Stimulated activated CD8-positive, alpha-beta memory T cell treated with anti-CD3 and anti-CD28 coated beads, Interleukin-12 subunit alpha, Interleukin-12 subunit beta, amount 100 ng/mL, for 4 hours (primary cell): ENCODE measurements at places on chromosomes 16 and 17.

GRCh38 chr17:45261577-45262515 lies at the start of gene SPATA32:
TSS of gene SPATA32 (minus strand) at chr17:45262094. CDS start at chr17:45262016, 78 bp downstream.
- DNase-seq = peak; percentile 64

GRCh38 chr17:15255713-15256454 lies 9.2 kb downstream of the PMP22 start:
- no peak for DNase-seq

GRCh38 chr17:9371019-9371418 lies 204.6 kb downstream of the STX8 start:
- DNase-seq = no peak

DNA sequence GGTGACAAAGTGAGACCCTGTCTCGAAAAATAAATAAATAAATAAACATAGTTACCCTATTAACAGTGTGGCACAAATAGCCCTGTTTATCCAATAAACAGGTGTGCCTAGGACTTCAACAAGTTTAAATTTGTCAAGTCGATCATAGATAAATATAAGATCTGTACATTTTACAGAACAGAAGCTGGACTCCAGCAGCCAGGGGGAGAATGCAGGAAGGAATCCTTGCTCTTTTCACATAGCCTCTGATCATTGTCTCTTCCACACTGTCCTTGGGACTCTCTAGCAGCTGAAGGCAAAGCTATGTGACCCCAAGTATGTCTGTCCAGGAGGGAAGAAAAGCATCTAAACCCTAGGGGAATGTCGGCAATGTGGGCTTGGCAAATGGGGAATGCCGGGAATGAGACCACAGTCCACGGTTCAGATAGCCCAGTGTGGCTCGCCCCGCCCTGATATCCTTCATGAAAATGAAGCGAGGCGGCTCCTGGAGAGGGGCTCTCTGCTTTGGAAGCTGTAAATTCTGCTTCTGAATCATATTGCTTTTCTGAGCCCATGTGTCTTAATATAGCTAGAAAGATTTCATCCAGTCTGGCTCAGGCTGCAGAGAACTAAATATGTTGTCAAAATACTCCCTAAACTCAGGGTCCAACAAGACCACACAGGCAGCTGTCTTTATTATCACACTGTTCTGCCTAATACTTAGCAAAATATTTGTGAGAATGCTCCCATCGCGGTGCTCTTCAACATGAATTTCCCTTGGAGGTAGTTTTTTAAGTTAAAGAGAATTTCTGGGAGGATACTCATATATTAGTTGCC lies 24.9 kb upstream of the GRB2 start:
- no peak for DNase-seq

DNA sequence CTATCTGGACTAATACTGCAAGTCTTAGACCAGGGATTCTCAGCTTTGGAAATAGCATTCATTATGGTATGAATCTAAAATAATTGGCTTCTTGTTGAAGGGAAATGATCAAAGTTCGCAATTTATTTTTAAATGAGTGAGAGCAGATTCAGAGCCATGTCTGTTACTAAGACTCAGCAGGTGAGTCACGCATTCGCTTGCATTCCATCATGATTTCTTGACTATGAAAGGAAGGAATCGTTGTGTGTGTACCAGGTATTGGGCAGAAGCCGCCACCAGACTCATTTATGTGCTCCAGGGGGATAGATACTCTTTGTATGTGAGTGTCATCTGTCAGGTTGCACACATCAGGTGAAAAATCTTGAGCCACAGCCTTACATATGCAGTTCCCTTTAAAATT lies 10.8 kb downstream of the GSG1L2 start:
- DNase-seq = no peak

DNA sequence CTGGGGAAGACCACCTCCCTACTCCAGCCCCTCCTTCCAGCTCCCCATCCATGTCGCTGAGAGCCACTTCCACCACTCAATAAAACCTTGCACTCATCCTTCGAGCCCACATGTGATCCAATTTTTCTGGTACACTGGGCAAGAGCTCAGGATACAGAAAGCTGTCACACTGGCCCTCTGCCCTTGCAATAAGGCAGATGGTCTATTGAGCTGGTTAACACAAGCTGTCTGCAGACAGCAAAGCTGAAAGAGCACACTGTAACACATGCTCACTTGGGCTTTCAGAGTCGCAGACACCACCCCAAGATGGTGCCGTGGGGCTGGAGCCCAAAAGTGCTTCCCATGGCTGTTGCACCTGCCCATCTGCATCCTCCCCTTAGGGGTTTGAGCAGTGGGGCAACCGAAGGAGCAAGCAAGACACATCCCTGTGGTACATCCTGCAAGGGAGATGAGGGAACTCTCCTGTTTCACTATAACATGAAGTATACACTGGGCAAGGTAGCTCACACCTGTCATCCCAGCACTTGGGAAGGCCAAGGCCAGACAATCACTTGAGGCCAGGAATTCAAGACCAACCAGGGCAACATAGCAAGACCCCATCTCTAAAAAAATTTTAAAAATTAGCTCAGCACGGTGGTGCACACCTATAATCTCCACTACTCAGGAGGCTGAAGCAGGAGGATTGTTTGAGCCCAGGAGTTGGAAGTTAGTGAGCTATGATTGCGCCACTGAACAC lies 52.8 kb upstream of the C17orf78 start:
- DNase-seq = no peak

DNA sequence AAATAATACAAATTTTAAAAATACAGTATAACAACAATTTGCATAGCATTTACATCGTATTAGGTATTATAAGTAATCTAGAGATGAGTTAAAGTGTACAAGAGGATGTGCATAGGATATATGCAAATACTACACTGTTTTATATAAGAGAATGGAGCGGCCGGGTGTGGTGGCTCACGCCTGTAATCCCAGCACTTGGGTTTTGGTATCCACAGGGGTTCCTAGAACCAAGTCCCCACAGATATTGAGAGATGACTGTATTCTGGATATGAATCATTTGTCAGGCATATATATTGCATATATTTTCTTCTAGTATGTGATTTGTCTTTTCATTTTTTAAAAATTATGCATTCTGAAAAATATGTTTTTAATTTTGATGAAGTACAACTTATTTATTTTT lies 77.5 kb upstream of the MSI2 start:
- no peak for DNase-seq

- DNase-seq = no peak
These were observed 13.3 kb downstream of the WFIKKN2 start for GRCh38 chr17:50848711-50849110.

DNA sequence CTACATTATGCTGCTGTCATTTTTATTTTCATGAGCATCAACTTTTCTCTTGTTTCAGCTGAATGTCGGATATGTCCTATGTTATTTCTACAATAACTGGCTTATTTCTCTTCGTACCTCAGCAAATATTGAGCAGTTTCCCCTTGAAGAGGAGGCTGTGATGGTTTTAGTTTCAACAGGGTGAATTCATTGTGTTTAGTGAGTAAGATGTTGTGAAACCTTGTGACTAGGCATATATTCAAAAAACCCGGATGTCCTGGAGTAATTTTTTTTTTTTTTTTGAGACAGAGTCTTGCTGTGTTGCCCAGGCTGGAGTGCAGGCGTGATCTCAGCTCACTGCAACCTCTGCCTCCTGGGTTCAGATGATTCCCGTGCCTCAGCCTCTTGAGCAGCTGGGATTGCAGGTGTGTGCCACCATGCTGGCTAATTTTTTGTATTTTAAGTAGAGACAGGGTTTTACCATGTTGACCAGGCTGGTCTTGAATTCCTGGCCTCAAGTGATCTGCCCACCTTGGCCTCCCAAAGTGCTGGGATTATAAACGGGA lies 11.1 kb downstream of the CPD start:
- DNase-seq = no peak

- no peak for DNase-seq
These were observed 108.1 kb upstream of the ERCC4 start for GRCh38 chr16:13811834-13812233.

GRCh38 chr16:30746638-30747175 lies 1.5 kb upstream of the PHKG2 start:
- DNase-seq = no peak

DNA sequence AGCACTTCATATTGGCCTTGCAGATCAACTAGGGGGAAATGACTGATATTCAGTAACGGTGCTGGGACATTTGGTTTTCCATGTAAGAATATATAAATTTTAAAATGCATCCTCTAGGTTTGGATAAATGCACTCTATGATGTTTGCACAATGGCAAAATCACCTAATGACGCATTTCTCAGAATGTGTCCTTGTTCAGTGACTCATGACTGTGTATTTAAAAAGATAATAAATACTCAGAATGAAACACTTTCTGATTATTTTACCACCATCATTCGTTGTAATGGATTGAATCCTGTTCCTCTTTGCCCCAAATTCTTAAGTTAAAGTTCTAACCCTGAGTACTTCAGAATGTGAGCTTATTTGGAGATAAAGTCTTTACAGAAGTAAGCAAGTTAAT lies 17.2 kb upstream of the ADGRG1 start:
- DNase-seq = no peak

DNA sequence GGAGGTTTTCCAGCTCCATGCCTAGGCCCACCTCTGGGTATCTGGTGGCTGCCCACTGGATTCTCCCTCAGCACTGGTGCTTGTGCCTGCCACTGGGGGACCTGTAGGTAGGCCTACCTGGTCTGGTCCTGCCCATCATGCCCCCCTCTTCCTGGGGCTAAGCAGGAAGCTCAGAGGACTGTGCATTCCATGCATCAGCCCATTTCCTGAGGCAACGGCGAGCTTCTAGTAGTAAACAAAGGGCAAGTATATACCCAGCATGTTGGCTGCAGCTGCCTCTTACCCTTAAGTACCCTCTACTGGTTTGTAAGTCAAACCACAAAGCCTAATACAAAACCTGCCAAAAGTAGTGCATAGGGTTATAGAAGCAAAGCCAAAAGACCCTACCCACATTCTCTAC lies 37.5 kb downstream of the SDR42E1 start:
- no peak for DNase-seq

GRCh38 chr16:19696328-19696727 lies 21.7 kb downstream of the KNOP1 start:
- no peak for DNase-seq

- DNase-seq = no peak
These were observed 14.4 kb upstream of the EEF2K start for GRCh38 chr16:22191532-22192260.

- DNase-seq = no peak
These were observed 5.0 kb downstream of the ACLY start for GRCh38 chr17:41913798-41914197.

GRCh38 chr16:24689128-24689527 lies 40.3 kb upstream of the TNRC6A start:
- DNase-seq = no peak

- no peak for DNase-seq
These were observed 555.5 kb downstream of the WWOX start for GRCh38 chr16:78654929-78655328.

- no peak for DNase-seq
These were observed 10.8 kb downstream of the DNAJA2 start for GRCh38 chr16:46962629-46963028.

- DNase-seq = no peak
These were observed 21.3 kb upstream of the MFSD6L start for GRCh38 chr17:8820311-8821010.

DNA sequence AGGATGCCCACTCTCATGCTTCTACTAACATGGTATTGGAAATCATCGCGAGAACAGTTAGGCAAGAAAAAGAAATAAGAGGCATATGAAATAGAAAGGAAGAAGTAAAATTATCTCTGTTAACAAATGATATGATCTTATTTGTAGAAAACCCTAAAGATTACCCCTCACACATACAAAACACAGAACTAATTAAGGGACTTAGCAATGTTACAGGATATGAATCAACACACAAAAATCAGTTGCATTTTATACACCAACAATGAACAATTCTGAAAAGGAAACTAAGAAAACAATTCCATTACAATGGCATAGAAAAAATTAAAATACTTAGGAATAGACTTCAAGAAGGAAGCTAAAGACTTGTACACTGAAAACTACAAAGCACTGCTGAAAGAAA lies 2.7 kb upstream of the CAPNS2 start:
- DNase-seq = no peak

DNA sequence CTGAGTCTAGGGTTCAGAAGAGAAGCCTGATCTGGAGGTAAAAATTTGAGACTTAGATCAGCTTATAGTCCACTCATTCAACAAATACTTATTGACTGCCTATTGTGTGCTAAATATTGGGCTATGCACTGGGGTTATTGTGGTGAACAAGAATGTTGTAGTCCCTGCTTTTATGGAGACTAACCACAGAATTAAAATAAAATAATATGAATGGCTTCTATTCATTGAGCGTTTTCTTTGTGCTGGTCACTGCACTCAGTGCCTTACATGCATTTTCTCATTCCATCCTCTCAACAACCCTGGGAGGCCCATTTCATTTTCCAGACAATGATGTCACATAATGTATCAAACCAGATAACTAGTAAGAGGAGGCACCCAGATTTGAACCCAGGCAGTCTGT lies 4.8 kb downstream of the NEK8 start:
- no peak for DNase-seq

- no peak for DNase-seq
These were observed 35.8 kb downstream of the CPPED1 start for GRCh38 chr16:12767897-12768296.

DNA sequence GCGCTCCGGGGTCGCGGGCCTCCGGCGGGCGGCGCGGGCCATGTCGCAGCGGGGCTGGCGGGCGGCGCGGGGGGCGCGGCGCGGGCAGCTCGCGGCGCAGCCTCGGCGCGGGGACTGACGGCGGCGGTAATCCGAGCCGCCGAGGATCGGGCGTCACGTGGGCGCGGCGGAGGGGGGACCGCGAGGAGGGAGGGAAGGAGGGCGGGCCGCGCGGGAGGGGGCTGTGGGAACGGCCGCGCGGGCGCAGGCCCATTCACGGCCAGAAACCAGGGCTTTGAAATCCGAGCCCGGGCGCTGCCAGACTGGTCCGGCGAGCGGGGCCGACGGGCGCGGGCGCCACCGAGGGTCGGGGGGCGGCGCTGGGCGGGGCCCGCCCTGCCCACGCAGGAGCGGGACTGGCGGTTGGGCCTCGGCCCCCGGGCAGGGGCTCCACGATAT lies at the start of gene MTSS2:
Gene MTSS2, minus strand, starts transcription at position 116 of the 438 bp plus-strand sequence. CDS start 262 bp downstream, outside the sequence.
- peak; percentile 13 for DNase-seq

DNA sequence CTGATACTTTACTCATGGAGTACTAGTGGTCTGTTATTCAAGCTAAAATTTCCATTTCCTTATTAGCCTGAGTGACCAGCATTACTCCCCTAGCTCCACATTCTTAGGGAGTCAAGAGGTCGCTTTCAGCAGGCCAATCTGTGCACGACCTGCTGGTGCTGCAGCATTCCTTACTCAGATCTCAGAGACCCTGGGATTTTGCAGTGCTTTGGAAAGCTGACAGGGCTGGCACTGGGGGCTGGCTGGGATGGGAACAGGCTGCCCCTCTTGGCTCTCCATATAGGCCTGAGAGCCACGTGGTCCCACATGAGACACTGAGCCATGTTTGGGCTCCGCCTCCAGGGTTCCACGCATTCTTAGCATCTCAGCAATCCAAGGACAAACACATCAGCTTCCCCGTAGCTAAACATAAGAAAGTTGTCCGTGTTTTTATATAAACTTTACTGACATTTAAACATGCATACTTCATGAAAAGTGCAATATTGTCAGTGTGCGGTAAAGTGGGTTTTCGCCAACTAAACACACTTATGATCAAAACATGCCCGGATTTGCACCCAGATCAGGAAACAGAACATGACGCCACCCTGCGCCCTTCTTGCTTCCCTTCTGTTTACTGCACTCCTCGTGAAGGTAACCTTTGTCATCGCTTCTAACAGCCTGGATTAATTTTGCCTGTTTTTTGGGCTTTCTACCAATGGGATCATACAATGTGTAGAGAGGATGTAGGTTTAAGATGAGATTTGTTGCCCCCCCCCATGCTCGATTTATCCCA lies 254.5 kb upstream of the CACNG5 start:
- no peak for DNase-seq
